ENCODE measurements at places on chromosomes 5 and 9. TPM values are rescaled to one million over a fixed set of nuclear protein-coding genes. Genes with fewer than 3 reads are reported as not detected.
A peak's percentile ranks its signal among the peaks of the same experiment; 100 is the strongest.

GRCh38 chr9:110141227-110141793, 66.6 kb downstream of the C9orf152 start:
- no peak overlapping the region for H3K4me3 ChIP-seq
- peak overlapping the region; percentile 9 for H3K27ac ChIP-seq
- no peak for DNase-seq
- H3K4me1 ChIP-seq, result peaks cover 7% of the 10 kb centered on the region
- H3K36me3 ChIP-seq, result no peaks in the 10 kb centered on the region
- no peaks in the 10 kb centered on the region for H3K27me3 ChIP-seq

Gene TAF11L5
- not detected for total RNA-seq

- no peaks in the 10 kb centered on the region for H3K36me3 ChIP-seq
- H3K4me3 ChIP-seq, result no peak overlapping the region
- H3K27me3 ChIP-seq, result no peaks in the 10 kb centered on the region
- H3K4me1 ChIP-seq, result peaks cover 34% of the 10 kb centered on the region
- H3K27ac ChIP-seq, result no peak overlapping the region
- no peak for DNase-seq
These were observed 786 bp upstream of the HRCT1 start for GRCh38 chr9:35905051-35905781.

DNA sequence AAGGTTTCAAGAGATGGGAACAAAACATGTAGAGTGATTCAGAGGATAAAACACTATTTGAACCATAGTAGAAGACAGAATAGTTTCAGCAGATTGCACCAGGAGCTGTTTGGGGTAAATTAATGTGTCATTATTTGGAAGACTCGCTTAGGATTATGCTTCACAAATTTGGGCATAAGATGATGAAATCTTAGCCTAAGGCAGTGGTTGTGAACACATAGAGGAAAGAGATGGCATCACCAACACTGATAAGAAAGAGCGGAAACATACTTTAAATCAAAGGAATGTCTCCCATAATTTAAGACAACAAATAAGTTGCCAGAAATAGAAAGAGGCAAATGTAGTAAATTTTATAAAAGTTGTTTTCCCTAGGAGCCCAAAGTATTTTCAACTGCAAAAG, 66.1 kb upstream of the TBCA start:
- no peaks in the 10 kb centered on the region for H3K36me3 ChIP-seq
- H3K27me3 ChIP-seq, result no peaks in the 10 kb centered on the region
- H3K4me3 ChIP-seq, result no peak overlapping the region
- H3K27ac ChIP-seq, result no peak overlapping the region
- H3K4me1 ChIP-seq, result no peaks in the 10 kb centered on the region

Gene SLC6A3
- not detected for total RNA-seq

GRCh38 chr9:111599092-111599954, at the start of gene PTGR1:
Gene PTGR1, minus strand, starts transcription at chr9:111599647. Its CDS starts 2,225 bp downstream, at chr9:111597422.
- H3K27me3 ChIP-seq, result no peaks in the 10 kb centered on the region
- H3K4me1 ChIP-seq, result peaks cover 25% of the 10 kb centered on the region
- peaks cover 2% of the 10 kb centered on the region for H3K36me3 ChIP-seq
- peak within 1 kb of the TSS; percentile 80 for H3K27ac ChIP-seq

DNA sequence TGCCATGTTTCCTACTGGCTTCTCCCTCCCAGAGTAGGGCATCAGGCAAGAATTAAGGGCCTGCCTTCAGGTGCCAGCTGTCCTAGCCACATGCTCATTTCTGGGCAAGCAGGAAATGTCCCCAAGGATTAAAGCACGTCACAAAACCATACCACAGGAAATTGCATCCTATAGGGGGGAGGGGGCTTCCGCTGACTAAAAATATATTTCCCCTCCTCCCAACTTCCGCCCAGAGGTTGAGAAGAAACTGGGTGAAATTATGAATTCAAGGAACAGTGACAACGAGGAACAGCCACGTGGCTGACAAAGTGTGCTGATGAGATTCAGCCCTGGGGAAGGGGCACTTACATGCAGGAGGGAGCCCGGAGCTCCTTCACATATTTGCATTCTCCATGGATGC, 4.1 kb downstream of the HBEGF start:
- no peak overlapping the region for H3K27ac ChIP-seq
- H3K4me3 ChIP-seq, result no peak overlapping the region

Gene SMIM23
- not detected for total RNA-seq

DNA sequence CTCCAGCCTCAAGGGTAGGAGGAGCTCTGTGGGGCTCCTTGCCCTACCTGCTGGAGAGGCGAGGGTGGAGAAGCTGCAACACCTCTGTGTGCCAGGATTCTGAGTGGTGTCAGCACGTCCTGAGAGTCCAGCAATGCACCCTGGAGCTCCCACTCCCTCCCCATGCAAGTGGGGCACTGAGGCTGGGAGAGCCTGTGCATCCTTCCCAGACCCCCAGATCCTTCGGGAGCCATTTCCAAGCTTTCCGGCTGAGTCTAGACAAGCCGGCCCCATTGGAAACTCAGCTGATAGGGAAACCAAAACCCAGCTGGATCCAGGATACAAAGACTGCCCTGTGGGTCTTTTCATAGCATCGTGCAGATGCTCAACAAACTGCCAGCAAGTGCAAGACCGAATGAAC, 1.8 kb downstream of the FAM163B start:
- no peak overlapping the region for H3K4me3 ChIP-seq
- H3K36me3 ChIP-seq, result no peaks in the 10 kb centered on the region
- no peaks in the 10 kb centered on the region for H3K27me3 ChIP-seq
- DNase-seq, result no peak

DNA sequence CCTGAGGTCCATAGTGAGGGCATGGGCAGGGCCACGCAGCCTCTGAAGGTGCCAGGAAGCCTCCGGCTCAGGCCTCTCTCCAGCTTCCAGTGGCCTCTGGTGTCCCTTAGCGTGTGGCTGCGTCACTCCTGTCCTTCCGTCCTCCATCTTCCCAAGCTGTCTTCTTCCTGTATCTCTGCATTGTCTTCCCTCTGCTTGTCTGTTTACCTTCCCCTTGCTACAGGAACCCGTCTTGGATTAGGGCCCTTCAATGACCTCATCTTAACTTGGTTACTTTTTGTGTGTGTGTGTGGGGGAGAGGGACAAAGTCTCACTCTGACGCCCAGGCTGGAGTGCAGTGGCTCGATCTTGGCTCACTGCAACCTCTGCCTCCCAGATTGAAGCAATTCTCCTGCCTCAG, 14.4 kb downstream of the ASS1 start:
- no peaks in the 10 kb centered on the region for H3K36me3 ChIP-seq
- H3K4me3 ChIP-seq, result no peak overlapping the region
- no peak overlapping the region for H3K27ac ChIP-seq
- no peak for DNase-seq

DNA sequence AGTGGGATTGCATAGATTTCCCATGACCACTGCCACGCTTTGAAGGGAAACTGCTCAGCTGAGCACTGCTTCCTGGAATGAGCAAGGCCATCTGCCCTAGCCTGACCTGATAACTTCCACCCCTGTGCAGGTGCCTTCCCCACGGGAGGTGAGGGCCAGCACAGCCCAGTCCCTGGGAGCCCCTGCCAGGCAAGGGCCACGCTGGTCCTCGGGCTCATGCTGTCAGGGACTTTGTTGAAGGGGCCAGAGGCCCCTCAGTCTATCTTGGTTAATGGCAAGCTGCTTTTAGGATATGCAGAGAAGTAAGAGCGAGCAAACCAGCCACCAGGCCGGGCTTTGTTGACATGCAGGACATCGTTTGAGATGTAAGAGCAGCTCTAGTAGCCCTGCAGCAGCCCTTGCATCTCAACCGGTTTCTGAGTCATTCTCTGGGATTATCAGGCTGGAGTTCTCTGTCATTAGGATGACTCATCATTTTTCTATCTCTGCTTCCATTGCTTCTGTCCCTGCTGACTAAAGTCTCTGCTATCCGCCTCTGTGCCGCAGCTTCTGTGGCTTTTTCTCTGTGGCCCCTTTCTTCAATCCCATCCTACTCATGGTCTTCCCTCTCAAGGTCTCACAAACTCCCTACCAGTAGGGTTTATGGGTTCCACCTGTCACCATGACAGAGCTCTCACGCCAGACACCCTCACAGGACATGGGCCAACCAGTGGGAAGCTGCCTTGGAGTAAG, 30.6 kb upstream of the IQGAP2 start:
- H3K36me3 ChIP-seq, result no peaks in the 10 kb centered on the region
- DNase-seq, result peak; percentile 80
- H3K4me3 ChIP-seq, result no peak overlapping the region
- peak overlapping the region; percentile 73 for H3K27ac ChIP-seq

DNA sequence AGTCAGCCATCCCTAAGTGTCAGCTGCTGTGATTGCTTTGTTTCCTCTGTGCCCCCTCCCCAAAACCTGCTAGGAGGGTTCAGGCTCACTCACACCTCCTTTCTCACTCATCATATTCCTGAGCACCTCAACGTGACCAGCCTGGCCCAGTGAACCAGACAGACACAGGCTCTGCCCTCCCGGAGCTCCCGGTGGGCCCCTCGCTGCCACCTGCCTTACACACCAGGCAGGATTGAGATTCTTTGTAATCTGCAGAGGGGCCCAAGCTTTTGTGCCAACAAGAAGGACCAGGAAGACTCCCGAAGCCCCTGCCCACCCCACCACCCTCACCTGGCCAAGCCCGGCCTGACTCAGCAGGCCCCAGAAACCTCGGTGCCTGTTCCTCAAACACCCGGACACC, 87.8 kb downstream of the NTNG2 start:
- no peaks in the 10 kb centered on the region for H3K4me1 ChIP-seq
- H3K36me3 ChIP-seq, result no peaks in the 10 kb centered on the region
- no peak for DNase-seq

- DNase-seq, result no peak
- no peak overlapping the region for H3K4me3 ChIP-seq
- peaks cover 7% of the 10 kb centered on the region for H3K4me1 ChIP-seq
- H3K36me3 ChIP-seq, result no peaks in the 10 kb centered on the region
- no peaks in the 10 kb centered on the region for H3K27me3 ChIP-seq
These were observed 62.9 kb downstream of the RAI14 start for GRCh38 chr5:34719029-34719428.

Gene CTSV
- 110 TPM for total RNA-seq

Gene OTP
- total RNA-seq, result not detected

Gene DIPK1B
- 40.4 TPM for total RNA-seq

Gene DNM1
- total RNA-seq, result 3.9 TPM

DNA sequence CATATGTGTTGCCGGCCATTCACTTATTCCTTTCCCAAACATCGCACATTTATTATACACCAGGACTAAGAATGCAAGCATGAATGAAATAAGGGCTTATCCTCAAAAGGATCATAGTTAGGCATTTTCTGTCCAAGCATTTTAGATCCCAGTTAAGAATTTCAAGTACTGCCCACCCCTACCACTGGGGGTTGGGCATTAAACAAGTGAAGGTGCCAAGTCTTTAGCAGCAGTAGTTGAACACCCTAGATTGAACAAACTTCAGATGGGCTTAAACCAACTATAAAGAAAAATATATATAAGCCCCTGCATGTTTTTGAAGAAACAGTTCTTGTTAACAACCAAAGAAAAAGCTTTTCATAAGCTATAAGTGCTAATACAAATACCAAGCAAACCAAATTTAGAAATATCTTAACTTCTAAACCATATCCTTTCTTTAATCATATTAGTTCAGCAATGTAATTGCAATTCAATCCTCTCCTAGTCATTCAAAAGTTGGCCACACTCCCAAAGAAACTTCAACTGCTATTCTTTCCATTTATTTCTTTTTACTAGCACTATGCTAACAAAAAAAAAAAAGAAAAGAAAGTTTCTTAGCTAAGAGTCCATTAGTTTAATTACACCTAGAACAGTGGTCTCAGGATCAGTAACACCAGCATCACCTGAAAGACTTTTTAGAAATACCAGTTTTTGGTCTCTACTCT, 149.8 kb downstream of the MLLT3 start:
- no peak overlapping the region for H3K4me3 ChIP-seq
- H3K27ac ChIP-seq, result no peak overlapping the region
- no peak for DNase-seq
- no peaks in the 10 kb centered on the region for H3K27me3 ChIP-seq
- peaks cover 16% of the 10 kb centered on the region for H3K4me1 ChIP-seq
- H3K36me3 ChIP-seq, result no peaks in the 10 kb centered on the region

- no peaks in the 10 kb centered on the region for H3K27me3 ChIP-seq
- H3K4me1 ChIP-seq, result peaks cover 65% of the 10 kb centered on the region
- peak; percentile 69 for DNase-seq
- H3K36me3 ChIP-seq, result peaks cover 2% of the 10 kb centered on the region
- H3K4me3 ChIP-seq, result no peak overlapping the region
These were observed 39.7 kb upstream of the SLC25A51 start for GRCh38 chr9:37943345-37944265.

DNA sequence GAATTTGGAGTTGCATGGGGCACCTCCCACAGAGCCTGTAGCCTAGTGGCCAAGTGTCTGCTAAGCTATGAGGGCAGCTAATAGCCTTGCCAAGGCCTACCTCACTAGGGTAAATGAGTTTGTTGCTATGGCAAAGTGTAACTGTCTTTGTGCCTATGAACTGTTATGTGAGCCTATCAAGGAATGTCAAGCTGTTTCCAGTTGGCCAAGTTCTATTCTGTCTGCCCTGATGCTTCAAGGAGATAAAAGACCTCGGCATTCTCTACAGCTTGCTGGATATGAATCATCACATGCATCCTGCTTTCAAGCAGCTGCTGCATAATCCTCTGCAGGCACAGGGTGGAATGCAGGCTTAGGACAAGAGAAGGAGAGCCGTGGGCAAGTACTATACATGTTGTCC, 69.8 kb upstream of the CCDC112 start:
- DNase-seq, result no peak
- H3K4me3 ChIP-seq, result no peak overlapping the region
- H3K27me3 ChIP-seq, result no peaks in the 10 kb centered on the region
- no peaks in the 10 kb centered on the region for H3K4me1 ChIP-seq
- no peak overlapping the region for H3K27ac ChIP-seq
- no peaks in the 10 kb centered on the region for H3K36me3 ChIP-seq

Gene SPATA31D4
- total RNA-seq, result not detected

- H3K4me3 ChIP-seq, result no peak overlapping the region
- H3K27ac ChIP-seq, result no peak overlapping the region
- no peaks in the 10 kb centered on the region for H3K27me3 ChIP-seq
- no peaks in the 10 kb centered on the region for H3K36me3 ChIP-seq
- peaks cover 6% of the 10 kb centered on the region for H3K4me1 ChIP-seq
These were observed 120.4 kb downstream of the RAPGEF6 start for GRCh38 chr5:131514316-131515283.

- H3K4me3 ChIP-seq, result no peak overlapping the region
- H3K27ac ChIP-seq, result no peak overlapping the region
These were observed 1197.5 kb upstream of the CDH18 start for GRCh38 chr5:21185536-21185935.

Gene CLIC3
- total RNA-seq, result 4.5 TPM

Gene ISCA1
- total RNA-seq, result 11.2 TPM

Gene CDH9
- total RNA-seq, result not detected

- H3K27me3 ChIP-seq, result no peaks in the 10 kb centered on the region
- H3K4me3 ChIP-seq, result no peak overlapping the region
- no peak overlapping the region for H3K27ac ChIP-seq
- H3K36me3 ChIP-seq, result no peaks in the 10 kb centered on the region
- DNase-seq, result no peak
These were observed 85.8 kb downstream of the MRPS27 start for GRCh38 chr5:72234265-72234700.

DNA sequence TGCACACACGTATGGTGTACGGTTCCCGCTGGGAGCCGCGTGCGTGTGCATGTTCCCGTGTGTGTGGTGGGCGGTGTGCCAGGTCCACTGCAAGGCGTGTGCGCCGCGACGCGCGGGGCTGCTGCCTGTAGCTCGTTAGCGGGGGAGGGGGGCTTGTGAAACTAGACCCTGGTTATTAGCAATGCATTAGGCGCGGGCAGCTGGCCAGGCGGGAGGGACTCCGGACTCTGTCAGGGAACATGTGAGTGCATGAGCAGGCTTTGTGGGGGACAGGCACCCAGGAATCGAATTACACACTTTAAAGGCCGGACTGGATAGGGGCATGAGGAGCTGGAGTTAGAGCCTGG, 32.2 kb upstream of the ENHO start:
- no peaks in the 10 kb centered on the region for H3K4me1 ChIP-seq
- no peak overlapping the region for H3K4me3 ChIP-seq
- no peak for DNase-seq
- H3K27me3 ChIP-seq, result no peaks in the 10 kb centered on the region
- H3K27ac ChIP-seq, result no peak overlapping the region
